Activated CD4-positive, alpha-beta memory T cell treated with anti-CD3 and anti-CD28 coated beads for 36 hours (primary cell): ENCODE measurements at places on chromosomes 3 and 15.

- no peak for DNase-seq
Measured at GRCh38 chr15:25051399-25052154, 96.8 kb downstream of the SNRPN start.

GRCh38 chr3:138678086-138678485, 69.5 kb downstream of the FAIM start:
- DNase-seq: no peak

DNA sequence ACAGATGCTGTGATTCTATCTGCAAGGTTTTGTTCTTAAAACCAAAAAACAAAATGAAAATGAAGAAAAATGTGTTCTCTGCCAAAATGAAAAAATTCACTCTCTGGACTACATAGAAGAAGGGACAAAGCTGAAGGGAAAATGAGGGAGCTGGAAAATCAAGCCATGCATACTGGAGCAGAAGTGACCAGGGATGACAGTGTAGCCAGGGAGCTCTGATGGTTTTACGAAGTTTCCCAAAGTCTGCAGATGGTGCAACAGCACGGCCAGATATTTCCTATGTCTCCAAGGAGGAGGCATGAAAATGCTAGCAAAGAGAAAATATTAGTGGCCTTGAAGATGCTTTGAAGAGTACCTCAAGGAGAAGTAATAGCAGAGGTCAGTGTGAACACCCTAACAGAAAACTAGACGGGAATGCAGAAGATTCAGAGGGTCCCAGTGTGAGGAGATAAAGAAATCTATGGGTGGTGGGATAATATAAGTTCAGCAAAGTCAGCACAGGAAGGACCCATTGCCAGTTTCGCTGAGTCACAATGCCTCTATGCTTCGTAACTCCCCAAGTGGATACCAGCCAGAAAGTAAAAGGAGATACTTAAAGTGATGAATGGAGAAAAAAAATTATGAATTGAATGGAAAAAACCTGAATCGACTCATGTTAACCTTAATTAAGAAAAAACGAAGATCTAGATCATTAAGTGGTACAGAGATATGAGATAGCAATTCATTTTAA, 39.0 kb upstream of the POMGNT2 start:
- no peak for DNase-seq

GRCh38 chr15:89398896-89399237, 64.2 kb upstream of the POLG start:
- no peak for DNase-seq

DNA sequence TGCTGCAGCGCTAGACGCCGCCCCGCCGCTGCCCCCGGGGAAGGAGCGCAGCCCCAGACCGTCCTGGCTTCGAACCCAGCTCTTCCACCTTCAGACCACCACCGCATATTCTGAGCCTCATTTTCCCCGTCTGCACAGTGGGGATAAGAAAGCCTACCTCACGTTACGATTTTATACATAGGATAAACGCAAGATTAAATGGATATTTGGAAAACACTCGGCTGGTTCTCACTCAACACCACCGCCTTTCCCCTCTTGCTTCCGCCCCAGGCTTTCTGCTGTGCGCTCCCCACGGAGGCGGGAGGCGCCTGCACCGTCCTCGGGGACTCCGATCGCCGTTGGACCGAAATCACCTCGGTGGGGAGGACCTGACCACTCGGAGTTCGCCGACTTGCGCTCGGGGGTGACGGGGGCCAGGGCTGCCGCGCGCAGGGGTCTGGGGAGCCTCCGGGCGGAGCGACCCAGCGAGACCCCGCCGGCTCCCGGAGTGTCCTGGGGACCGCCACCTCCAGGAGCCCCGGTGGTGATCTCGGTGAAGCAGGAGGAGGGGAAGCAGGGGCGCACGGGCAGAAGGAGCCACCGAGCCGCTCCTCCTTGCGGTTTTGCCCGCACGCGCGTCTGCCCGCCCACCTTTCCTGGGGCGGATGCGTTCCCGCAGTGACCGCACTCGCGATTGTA, 4.0 kb downstream of the FBXL22 start:
- DNase-seq: peak; percentile 77

DNA sequence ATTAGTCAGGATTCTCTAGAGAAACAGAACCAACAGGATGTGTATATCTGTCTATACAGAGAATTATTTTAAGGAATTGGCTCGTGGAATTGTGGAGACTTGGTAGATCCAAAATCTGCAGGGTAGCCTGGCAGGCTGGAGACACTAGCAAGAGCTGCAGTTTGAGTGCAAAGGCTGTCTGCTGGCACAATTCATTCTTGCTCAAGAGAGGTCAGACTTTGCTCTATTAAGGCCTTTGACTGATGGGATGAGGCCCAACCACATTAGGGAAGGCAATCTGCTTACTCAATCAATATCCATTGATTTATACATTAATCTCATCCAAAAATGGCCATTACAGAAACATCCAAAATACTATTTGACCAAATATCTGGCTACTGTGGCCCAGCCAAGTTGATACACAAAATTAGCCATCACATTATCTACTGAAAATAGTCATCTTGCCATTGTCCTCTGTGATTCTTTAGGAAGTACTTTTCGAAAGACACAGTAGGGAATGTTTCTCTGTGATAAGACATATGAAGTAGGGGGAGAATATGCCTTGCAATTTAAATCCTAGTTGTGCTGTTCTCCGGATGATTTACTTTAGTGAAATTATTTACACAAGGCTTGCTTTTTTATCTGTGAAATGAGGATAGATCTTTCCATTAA, 873.8 kb downstream of the ROBO2 start:
- DNase-seq: no peak

- DNase-seq: peak; percentile 80
Measured at GRCh38 chr3:23999012-23999641, 54.0 kb downstream of the NR1D2 start.

GRCh38 chr3:9222049-9222448, 27.4 kb downstream of the SRGAP3 start:
- no peak for DNase-seq

GRCh38 chr3:130093741-130094391, 12.2 kb downstream of the ALG1L2 start:
- DNase-seq: peak; percentile 69

DNA sequence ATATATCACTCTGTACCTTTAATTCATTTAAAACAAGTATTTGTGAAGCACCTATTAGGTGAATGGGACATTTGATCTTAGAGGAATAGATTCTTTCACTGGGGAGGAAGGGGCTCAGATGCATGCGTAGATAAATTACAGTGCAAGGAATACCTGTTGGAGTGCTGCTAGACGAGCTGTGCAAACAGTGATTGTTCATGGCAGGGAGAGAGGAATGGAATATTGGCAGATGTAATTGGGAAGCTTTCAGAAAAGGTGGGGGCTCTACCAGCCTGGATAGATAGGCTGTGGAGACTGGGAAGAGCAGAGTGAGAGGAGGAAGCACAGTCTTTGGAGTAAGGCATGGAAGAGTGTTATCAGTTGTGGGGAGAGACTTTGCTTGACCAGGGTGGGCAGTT, 116.8 kb downstream of the AKAP13 start:
- no peak for DNase-seq

GRCh38 chr3:14222457-14222856, 43.8 kb downstream of the LSM3 start:
- no peak for DNase-seq

DNA sequence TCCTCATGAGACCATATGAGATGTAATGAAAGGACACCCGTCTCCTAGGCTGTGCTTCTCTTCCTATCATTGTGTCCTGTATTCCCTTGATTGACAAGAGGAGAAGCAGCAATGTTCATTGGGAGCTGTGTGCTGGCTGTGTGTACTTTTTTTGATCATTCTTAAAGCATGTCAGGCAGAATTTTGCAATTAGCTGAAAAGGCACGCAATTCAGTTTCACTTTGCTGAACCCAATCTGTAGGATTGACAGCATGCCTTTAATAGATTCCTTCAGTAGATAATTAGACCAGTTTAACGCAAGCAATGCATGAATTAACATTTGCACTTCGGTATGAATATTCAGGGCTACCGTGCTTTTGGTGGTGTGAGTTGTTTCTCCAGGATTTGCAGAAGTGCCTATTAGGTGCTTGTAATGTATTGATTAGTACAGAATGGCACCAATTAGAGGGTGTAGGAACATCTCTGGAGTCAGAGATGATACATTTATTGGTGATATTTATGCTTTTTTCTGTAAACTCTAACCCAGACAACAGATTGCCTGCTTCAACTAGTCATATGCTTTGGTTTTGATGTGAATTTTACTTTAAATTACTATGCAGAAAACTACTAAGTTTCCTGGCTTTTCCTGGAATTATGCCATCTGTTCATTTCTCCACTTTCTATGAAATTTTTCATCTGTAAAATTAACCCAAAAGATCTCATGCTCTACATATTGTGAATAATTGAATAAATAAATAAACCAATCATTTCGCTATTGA, 114.3 kb downstream of the NSUN3 start:
- DNase-seq: no peak

- DNase-seq: no peak
Measured at GRCh38 chr15:87976552-87976951, 280.0 kb downstream of the NTRK3 start.

- no peak for DNase-seq
Measured at GRCh38 chr3:18538463-18539230, 113.5 kb upstream of the SATB1 start.

GRCh38 chr3:94379264-94379663, 316.4 kb downstream of the NSUN3 start:
- DNase-seq: no peak

- DNase-seq: no peak
Measured at GRCh38 chr15:50017522-50017921, 101.5 kb downstream of the ATP8B4 start.

DNA sequence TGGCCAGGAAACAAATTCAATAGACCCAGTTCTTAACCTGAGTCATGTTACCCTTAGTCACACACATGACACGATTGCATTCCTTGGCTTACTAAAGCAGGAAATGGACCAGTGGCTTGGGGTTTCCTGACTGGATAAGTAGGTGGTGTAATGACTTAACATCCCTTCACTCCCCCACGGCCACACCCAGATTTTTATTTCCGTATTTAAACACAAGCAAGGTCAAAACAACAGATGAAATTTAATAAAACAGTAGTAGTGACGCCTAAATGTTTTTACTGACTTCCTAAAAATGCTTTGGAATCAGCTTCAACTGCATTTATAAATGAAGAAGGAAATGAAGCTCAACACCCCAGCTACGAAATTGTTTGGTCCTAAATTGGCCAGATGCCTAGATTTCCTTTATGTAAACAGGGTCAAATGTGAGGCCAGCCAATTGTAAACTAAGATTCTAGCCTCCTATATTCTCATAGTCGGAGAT, 324.3 kb downstream of the CHST2 start:
- DNase-seq: peak; percentile 55

DNA sequence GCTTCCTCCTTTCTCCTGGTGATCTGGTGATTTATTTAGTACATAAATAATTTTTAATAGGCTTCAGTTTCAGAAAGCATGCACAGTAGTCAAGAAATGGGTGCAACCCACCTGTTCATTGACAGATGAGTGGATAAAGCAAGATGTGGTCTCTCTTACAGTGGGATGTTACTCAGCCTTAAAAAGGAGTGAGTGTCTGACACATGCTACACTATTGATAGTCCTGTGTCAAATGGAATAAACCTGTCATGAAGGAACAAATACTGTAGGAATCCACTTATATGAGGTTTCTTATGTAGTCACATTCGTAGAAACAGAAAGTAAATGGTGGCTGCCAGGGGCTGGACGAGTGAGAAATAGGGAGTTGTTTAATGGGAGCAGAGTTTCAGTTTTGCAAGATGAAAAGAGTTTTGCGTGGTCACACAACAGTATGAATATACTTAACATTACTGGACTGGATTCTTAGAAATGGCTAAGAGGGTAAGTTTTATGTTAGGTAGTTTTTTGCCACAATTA, 56.0 kb upstream of the PPARG start:
- peak; percentile 17 for DNase-seq

DNA sequence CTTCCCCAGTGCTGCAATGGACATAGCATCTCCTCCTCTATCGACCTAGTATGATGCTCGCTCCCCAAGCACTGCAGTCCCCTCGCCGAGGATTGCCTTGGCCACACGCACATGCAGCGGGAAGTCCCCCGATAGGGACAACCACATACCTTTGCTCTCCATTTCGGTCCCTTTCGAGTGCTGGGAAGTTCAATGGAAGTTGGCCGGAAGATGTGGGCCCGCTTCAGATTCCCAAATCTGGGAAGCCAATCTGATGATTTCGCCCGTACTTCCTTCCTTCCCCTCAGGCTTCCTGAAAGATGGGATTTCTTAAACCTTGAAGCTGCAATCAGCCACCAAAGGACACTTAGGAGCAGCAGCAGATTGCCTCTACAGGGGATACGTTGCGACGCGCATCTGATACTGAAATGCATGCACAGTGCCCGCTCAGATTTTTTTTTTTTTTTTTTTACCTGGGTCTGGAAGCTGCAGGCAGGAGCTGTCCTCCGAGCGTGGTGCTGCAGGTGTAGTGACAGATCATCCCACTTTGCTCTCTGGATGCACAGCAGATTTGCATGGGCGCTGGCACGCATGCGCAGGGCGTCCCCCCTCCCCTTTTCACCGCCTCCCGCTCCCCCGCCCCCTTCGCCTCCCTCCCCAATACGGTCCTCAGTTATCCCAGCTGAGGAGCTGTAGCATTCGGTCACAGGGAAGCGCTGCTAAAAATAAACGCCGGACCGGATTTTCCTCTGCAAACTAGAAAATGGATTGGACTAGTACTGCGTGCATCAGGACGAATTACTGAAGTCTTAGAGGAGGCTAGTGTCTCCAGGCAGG, at the start of gene FGF12:
Gene FGF12 (minus strand): TSS at position 510 of the 816 bp plus-strand sequence.
- DNase-seq: peak; percentile 29

DNA sequence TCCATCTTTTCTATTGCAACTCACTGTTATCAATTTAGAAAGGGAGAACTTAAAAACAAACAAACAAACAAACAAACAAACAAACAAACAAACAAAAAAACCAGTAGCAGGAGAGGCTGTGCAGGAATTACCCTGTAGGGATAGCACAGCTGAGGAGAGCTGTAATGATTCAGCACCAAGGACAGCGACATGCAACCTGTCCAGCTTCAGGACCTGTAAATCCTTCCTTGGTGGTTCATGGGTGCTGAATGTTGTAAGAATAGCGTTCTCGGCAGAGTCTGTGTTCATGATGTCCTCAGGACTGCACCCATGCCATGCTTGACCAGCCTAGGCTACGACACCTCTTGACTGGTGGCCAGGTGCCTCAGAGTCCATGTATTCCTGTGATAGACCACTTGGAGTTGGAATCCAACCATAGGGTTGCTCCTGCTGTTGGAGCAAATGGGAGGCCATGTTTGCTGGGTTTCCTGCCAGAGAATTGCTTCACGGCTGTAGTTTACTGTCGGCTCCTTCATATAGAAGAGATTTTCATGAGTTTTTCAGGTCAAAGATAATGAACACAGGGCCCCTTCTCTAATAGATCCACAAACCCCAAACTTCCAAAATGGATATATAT, 65.9 kb downstream of the CACNA2D3 start:
- peak; percentile 21 for DNase-seq

DNA sequence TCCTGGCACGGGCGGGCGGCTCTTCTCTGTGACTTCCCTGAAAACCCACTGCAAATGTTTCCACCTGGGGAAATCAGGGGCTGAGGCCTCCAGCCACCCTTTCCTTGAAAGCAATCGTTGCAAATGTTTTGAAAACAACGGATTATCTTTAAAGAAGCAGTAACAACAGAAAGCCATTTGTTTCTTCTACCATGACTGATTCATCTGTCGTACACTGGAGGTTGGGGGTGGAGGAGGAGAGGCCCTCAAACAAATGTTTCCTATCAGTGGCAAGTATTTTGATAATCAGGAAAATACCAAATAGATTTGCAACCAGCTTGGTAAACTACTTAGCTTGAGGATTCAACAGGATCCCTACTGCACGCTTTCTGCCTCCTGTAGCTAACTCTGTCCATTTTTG, 114.9 kb downstream of the PDZRN3 start:
- DNase-seq: no peak
